ENCODE measurements at places on chromosomes 11 and 22. TPM values are rescaled to one million over a fixed set of nuclear protein-coding genes. Genes with fewer than 3 reads are reported as not detected.

RTN3 gene
- total RNA-seq: 88.0 TPM

RFPL1 gene
- not detected for total RNA-seq

MRGPRX3 gene
- not detected for total RNA-seq

MMP1 gene
- total RNA-seq: 0.60 TPM

MISFA gene
- total RNA-seq: 2.2 TPM

CTSW gene
- total RNA-seq: not detected

NCAM1 gene
- 6.0 TPM for total RNA-seq
